A673 (cell line): ENCODE measurements at places on chromosomes 6 and 20.
A peak's percentile ranks its signal among the peaks of the same experiment; 100 is the strongest.

- DNase-seq, result no peak
These were observed 21.4 kb downstream of the CNR1 start for GRCh38 chr6:88144637-88145297.

- no peak for DNase-seq
These were observed 130.4 kb upstream of the PLCB4 start for GRCh38 chr20:8938532-8938931.

DNA sequence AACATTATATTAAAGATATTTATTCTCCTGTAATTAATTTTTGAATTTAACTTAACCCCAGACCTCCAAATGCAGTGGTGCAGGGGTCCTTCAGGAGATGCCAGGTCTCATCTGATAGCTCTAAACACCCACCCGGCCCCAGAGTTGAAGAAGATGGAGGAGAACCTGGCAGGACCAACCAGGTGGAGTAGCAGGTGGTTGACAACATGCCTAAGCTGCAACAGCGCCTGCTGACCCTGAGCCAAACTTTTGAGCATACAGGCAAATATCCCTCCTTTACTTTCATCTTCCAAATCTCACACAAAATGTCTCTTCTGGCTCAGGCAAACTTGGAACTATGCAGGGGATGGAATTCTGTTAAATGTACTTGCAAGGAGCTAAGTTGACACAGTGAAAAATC, 145.3 kb upstream of the TCF21 start:
- DNase-seq, result no peak

DNA sequence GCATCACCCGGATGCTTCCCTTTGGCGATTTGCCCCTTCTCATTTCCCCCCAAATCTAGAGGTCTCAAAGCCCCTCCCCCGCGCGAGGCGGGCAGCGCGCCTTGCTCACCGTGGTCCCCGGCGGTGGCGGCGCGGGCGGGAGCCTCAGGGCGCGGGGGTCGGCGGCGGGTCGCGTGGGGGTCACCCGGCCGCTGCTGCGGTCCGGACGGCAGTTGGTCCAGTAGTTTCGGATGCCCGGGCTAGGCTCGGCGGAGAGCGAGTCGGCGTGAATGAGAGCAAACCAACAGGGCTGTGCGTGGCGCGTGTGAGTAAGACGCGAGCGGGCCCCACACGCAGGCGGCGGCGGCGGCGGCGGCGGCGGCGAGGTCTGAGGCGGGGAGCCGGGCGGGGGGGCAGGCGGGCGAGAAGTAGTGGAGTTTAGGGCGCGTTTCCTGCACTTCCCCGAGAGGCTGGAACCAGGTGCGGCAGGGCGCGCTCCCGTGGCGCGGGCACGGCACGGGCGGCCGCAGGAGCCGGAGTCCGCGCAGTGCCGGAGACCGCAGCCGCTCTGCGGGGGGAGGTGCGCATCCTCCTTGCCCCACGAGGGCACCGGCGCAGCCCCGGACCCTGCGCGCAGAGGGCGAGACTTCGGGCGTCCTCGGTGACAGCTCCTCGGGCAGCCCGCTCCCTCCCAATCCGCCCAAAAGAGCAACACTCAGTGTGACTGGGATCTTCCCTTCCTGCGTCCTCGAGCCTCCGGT, 567 bp downstream of the HS3ST5 start:
- DNase-seq, result no peak

GRCh38 chr6:2244261-2245102, 923 bp downstream of the GMDS start:
- no peak for DNase-seq

GRCh38 chr6:156589281-156589680, 187.9 kb upstream of the ARID1B start:
- DNase-seq, result no peak

- DNase-seq, result no peak
These were observed 26.2 kb downstream of the TNXB start for GRCh38 chr6:32082935-32083334.

GRCh38 chr6:128246472-128247260, 273.7 kb downstream of the PTPRK start:
- no peak for DNase-seq

GRCh38 chr6:169081248-169081647, 172.4 kb downstream of the THBS2 start:
- no peak for DNase-seq

GRCh38 chr6:145372671-145373151, 362.6 kb downstream of the EPM2A start:
- peak; percentile 19 for DNase-seq

DNA sequence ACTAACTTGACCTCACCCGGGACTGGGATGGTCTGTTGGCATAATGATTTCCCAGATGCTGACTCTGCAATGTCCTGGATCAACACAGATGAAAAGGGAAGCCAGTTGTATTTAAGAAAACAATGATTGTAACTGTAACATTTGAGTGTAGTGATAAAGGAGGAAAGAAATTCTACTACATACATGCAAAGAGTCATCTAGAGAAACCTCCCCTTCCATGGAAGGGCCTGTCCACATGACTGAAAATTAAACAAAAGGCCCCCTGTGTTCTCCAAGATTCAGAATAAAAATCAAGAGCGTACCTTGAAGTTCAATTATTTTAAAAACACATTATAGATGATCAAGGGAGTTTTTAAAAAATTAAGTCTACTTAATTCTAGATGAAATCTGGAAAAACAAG, 151.2 kb downstream of the FOXC1 start:
- DNase-seq, result no peak

GRCh38 chr20:36474563-36474962, 66.8 kb upstream of the MYL9 start:
- DNase-seq, result no peak

DNA sequence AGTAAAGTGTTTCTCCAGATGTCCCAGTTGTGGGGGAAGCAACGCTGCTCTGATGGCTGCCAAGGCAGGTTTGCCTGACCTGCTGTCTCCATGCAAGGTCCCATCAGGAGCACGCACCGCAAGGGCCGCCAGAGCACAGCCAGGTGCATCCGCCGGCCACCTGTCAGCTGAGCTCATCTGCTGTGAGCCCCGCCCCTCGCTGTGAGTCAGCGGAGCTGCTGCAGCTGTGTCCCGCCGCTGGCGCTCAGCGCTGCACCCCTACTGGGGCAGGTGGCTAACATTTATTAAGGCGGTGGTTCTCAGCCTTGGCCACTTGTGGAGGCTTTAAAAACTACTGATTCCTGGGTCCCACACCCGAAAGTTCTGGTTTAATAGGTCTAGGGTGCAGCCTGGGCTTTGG, 225.7 kb downstream of the UST start:
- DNase-seq, result peak; percentile 10

GRCh38 chr6:141388666-141389065, 744.1 kb upstream of the GJE1 start:
- DNase-seq, result no peak

- no peak for DNase-seq
These were observed 43.2 kb upstream of the FNDC1 start for GRCh38 chr6:159125951-159126352.

GRCh38 chr6:44262467-44263353, 2.6 kb downstream of the NFKBIE start:
- DNase-seq, result no peak

DNA sequence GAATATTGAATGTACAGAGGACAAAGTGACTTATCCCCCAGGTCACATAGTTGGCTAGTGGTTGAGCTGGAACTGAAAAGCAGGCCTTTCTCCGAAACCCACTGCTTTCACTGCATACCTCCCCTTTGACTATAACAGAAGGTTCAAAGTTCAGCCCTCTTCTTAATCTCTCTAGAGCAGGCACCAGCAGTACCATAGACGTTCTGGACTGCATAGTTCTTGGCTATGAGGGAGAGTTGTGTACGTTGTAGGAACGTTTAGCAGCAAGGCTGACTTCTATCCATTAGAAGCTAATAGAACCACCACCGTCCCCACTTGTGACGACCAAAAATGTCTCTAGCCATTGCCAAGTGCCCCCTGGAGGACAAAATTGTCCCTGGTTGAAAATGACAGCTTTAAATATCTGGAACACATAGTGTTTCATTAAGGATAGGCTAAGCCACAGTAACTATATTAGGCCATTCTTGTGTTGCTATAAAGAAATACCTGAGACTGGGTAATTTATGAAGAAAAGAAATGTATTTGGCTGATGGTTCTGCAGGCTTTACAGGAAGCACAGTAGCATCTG, 123.8 kb upstream of the MTHFD1L start:
- peak; percentile 65 for DNase-seq

- DNase-seq, result no peak
These were observed 69.7 kb downstream of the MDN1 start for GRCh38 chr6:89749918-89750317.

- no peak for DNase-seq
These were observed 191.0 kb downstream of the QKI start for GRCh38 chr6:163605385-163606097.

DNA sequence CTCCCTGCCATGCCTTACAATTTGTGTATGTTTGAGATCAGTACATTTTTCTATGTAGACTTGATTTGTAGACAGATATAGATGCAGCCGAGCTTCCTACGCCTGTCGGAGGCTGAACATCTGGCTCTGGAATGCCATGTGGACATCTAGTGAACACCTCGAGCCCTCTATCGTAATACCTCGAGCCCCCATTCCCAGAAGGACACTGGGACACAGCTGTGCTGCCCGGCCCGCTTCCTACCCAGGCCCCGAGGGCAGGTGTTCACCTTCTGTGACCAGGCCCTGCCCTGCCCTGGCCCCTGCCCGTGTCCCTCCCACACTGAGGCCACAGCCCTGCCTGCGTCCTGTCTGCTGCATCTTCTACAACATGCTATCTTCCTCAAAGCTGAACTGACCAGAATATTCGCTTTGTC, 12.9 kb downstream of the RPS6KA2 start:
- no peak for DNase-seq

- no peak for DNase-seq
These were observed 13.5 kb downstream of the KCNK17 start for GRCh38 chr6:39300739-39301138.

GRCh38 chr6:35192301-35192860, 21.4 kb upstream of the SCUBE3 start:
- no peak for DNase-seq

DNA sequence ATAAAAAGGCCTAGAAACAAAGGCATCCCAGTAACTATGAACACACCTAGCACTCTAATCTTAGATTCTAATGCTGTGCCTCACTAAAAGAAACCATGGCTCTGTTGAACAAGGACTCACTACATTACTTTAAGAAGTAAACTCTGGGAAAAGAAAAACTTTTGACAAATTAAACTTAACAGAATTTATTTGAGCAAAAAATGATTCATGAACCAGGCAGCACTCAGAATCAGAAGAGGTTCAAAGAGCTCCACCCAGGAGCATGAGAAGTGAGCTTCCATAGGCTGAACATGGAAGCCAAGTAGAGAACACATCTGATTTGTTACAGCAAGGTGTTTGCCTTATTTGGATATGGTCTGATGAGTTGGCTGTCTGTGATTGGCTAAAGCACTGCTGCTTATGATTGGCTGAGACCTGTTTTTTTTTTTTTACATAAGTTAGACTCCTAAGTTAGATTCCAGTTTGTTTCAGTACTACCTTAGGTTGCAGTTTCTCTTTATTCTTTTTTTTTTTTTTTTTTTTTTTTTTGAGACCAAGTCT, 343.6 kb upstream of the SASH1 start:
- DNase-seq, result no peak

DNA sequence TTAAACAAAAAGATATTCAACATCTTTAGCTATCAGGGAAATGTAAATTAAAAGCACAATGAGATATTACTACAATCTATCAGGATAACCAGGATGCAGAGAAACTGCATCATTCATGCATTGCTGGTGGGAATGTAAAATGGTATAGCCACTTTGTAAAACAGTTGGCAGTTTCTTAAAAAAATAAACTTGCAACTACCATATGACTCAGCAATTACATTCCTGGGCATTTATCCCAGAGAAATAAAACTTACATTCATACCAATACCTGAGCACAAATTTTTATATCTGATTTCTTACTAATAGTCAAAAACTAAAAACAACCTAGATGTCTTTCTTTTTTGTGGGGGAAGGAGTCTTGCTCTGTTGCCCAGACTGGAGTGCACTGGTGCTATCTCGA, 190.3 kb upstream of the TAB2 start:
- DNase-seq, result no peak

GRCh38 chr6:126076992-126077664, 90.8 kb downstream of the TRMT11 start:
- no peak for DNase-seq

DNA sequence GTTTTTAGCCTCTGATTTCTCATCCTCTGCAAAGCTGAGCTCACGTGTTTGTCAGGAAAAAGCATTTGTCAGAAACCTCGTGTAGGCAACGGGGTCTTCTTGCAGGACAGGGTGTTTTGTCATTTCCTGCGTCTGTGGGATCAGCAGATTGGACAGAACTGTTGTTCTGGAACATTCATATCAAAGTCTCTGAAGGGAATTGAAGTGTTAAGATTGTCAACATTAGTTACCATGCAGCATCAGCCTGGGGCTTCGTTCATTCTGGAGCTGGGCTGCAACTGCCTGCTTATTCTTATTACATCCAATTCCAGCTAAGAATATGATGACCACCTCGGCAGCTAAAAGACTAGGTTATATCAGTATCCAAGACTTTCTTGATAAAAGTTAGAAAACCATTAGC, 71.0 kb upstream of the RALGAPA2 start:
- DNase-seq, result no peak

GRCh38 chr20:10609770-10610169, 64.0 kb downstream of the JAG1 start:
- DNase-seq, result no peak

DNA sequence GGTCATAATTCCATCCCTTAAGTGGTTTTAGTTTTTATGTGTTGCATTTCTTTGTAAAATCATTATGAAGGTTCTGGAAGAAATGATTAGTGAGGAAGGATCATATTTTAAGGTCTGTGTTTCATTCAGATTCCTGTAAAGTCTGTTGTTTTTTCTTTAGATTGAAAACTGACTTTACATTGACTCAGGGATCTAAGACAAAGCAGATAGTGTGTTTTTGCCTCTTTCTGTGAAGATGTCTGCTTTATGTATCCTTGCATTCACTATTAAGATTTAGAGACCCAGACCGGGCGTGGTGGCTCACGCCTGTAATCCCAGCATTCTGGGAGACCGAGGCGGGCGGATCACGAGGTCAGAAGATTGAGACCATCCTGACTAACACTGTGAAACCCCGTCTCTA, 225.7 kb downstream of the SAMD5 start:
- DNase-seq, result no peak

- no peak for DNase-seq
These were observed 4.5 kb upstream of the CD109 start for GRCh38 chr6:73691512-73691911.

- no peak for DNase-seq
These were observed 42.8 kb downstream of the LAMA2 start for GRCh38 chr6:128925765-128926164.
